ENCODE measurements at places on chromosomes 5 and 9.
A peak's percentile ranks its signal among the peaks of the same experiment; 100 is the strongest.

DNA sequence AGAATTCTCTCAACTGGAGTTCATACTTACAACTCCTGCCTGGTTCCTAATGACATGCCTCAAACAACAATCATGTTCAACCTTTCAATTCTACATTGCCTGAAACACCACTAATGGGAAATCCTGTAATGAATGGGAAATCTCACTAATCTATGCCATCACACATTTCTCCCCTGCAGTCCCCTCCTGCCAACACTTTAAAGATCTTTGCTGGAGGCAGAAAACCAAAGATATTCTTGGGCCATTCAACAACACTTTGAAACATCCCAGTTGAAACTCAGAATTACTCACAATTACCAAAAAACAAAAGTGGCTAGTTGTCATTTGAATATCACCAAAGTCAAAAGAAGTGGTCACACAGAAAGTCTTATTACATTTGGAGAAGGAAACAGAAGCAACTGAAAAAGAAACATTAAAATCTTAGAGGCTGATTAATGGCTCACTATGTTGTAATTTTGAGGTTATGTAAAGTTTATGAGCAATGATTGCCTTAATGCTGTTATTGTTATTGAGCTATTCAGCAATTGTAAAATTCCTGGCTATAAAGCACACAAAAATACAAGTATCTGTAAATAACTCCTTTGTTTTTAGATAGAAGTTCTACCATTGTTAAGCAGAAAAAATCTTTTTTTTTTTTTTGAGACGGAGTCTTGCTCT lies 313.4 kb upstream of the SLC30A5 start:
- no peak for DNase-seq

DNA sequence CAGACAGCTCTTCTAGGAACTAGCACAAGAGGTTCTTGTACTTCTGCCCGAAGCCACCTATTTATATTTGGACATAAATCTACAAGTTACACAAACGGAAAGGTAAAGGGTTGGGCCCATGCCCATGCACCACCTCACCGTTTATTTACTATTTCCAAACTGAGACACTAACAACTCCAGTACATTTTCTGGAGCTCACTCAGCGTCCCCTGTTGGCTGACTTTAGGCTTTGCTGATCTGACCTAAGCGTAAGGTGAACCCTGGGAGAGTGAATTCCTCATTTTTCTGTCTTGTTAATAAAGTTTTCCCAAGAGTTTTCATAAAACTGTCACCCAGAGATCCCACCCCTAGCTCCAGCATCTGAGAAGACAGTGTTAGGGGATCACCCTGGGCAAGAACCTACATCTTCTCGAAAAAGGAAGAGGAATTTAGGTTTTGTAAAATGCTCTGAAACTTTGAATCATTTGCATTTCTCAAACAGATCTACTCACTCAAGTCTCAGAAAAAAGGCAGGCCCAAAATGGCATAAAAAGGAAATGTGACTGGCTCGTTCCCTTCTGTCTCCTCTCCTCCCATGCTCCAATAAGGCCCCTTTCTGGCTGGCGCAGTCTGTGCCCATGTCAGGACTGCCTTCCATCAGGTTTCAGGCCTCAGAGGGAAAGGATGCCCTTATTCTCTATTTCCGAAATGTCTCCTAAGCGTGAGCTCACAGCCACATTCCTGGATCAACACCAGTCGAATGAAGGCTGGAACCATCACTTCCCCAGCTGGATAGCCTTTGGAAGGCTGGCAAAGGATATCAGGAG lies 201.3 kb downstream of the FANCC start:
- DNase-seq = no peak

DNA sequence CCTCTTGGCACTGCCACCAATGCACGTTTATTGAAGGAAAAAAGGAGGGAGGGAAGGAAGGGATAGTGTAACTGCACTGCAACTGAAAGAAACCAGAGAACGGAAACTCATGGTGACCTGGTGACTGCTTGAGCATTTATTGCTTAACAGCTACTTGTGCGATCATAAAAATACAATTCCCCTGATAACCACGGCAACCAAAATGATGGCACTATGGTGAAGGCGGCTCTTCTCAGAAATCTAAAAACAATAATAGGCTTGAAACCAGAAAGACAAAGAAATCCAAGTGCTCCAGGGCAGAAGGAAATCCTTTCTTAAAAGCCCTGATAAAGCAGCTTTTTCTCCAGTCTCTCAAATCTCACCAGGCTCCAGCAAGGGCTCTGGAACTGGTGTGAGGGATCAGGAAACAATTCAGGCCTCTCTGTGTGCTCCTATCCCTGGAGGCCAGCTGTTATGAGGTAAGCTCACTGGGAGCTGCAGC lies 1.9 kb downstream of the FBXO10 start:
- DNase-seq = no peak

DNA sequence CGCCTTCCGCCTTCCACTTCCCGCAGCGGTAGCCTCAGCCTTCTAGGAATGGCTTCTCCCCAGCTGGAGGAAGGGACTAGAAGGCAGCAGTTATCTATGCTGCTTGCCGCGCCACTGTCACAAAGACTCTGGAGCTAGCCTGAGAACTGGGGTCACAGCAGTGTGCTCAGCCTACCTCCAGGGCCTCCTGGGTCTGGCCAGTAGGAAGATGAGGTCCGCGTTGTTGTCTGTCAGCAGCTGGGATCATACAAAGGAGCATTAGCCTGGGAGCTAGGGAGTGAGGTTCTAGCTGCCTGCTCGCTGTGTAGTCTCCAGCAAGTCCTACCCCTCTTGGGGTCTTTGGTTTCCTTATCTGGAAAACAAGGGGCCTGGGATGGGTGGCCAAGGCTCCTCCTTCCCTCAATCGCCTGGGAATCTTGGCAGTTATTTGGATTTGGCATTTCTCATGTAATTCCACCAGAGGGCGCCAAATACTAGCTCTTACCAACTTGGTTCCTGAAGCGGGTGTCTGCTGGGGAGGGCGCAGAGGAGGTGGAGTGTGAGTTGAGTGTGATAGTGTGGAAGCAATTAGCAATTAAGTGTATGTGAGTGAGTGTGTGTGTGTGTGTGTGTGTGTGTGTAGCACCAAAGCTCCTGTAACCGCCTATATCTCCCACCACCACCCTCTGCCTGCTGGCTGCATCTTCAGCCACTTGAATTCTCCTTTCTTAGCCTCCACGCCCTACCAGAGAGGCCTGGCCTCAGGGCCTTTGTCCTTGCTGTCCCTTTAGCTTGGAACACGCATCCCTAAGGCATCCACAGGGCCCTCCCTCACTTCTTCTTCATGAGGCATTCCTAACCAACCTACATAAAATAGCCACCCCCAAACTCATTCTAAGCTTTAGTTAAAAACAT lies 97.1 kb downstream of the ENTREP1 start:
- DNase-seq = peak; percentile 69

- no peak for DNase-seq
These were observed 5.3 kb downstream of the NR2F1-AS1 start for GRCh38 chr5:93575461-93576414.

DNA sequence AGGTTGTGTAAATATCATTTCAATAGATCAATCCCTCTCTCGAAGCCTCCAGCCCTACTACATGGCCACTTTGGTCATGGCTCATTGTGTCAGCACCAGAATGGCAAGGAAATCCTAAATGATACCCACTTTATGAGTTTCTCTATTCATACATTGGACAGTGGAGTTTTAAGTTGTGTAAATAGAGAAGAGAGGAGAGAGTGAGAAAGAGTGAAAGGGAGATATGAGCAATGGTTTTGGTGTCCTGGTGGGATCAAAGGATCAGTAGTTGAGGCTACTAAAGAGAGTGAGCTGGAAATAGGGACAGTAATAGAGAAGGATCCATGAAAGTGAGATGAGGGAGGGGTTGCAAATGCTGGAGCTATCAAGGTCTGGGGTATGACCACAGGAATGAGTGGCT lies 31.5 kb upstream of the GZMA start:
- no peak for DNase-seq

- no peak for DNase-seq
These were observed 146.7 kb downstream of the YTHDC2 start for GRCh38 chr5:113660206-113660605.

GRCh38 chr5:60230456-60230855 lies 336.9 kb upstream of the PDE4D start:
- DNase-seq = no peak

- no peak for DNase-seq
These were observed 5.2 kb downstream of the SHROOM1 start for GRCh38 chr5:132825033-132825833.

DNA sequence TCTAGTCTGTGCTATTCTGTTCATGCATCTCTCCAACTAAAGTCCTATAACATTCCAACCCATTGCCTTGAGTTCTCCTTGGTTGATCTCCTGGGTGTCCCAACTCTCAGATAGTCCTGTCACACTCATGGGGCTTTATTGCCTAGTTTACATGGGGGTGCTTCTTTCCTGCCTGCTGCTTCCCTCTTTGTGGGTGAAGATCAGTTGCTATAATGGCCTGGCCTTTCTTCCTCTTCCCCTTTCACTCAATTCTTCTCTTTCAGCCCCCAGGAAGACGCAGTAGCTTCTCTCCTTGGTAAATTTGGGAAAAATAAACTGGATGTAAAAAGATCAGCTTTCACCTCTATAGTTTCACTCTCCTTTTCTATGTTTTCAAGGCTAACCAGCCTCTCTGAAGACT lies 66.5 kb downstream of the PTCD2 start:
- no peak for DNase-seq

GRCh38 chr5:43773478-43773844 lies 170.5 kb downstream of the NNT start:
- peak; percentile 49 for DNase-seq

Measured in HTR-8/SVneo (cell line).